ENCODE measurements at places on chromosomes 4 and X.

DNA sequence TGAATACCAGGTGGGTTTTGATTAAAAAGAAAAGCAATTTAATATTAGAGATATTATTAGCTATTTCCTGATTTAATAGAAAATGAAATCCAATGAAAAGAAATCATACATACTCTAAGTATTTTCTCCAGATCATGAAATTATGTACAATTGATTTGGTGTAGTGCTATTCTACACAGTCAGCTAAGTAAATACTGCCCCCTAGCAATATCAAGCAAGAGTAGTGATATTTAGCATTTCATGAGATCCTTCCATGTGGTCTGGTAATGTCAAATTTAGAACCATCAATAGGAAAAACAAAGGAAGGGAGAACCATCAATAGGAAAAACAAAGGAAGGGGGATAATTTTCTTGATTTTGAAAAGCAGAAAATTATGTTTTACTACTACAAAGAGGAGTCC, 114.6 kb downstream of the TBCK start:
- no peak for DNase-seq

DNA sequence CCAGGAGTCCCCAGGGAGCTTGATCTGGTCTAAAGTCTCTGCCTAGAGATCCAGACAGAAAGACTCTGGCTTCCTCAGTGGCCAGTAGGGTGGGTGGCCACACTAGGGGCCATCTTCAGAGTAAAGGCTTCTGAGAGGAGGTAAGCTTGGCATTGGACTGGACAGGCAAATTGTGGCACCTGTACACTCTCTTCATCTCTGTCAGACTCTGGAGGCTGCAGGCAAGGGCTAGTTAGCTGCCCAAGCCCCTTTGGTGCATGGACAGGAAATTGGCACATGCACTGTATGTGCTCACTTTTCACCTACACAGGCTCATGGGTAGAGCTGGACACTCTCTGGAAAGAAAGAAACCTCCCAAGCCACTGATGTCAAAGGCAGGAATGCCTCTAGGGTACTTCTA, 142.8 kb downstream of the PJA1 start:
- no peak for DNase-seq

DNA sequence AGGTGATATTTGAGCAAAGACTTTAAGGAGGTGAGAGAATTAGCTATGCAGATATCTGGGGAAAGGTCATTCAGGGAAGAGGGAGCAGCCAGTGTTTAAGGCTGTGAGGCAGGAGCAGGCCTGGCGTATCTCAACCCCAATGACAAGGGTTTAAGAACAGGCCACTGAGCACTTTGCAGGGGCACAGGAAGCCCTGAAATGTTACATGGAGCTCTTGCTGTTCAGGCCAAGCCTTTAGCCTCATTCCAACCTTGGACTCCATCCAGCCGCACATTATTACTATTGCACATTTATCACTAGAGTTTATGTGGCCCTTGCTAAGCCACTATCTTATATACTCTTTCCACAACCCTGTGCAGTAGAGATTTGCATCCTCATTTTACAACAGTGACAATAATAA, 114.0 kb downstream of the EFNB1 start:
- no peak for DNase-seq

- no peak for DNase-seq
These were observed 30.2 kb downstream of the RBBP7 start for GRCh38 chrX:16839852-16840460.

DNA sequence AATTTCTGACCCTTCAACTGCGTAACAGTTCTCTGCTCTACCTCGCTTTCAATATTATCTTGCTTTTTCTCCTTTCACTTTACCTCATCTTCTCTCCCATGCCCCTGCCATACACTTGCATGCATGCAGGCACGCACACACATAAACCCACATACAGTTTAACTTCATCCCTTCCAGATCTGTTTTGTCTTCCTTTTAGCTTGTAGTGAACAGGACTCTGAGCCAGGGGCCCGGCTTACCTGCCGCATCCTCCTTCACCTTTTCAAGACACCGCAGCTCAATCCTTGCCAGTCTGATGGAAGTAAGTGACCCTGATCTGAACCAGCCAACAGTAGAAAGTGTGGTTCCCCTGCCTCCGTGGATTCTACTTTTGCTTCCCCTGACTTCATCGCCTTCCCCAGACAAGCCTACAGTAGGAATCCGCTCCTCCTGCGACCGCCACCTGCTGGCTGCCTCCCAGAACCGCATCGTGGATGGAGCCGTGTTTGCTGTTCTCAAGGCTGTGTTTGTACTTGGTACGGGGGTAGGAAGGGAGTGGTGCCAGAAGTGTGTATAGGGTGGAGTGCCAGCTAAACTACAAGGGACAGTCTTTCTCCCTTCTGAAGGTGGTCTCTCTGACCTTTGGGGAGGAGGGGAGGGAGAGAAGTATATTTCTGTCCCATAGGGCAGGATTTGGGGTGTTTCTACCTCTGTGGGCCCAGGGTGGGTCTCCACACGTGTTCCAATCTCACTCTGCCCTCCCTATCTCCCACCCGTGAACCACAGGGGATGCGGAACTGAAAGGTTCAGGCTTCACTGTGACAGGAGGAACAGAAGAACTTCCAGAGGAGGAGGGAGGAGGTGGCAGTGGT, 10.7 kb downstream of the MED12 start:
- peak; percentile 37 for DNase-seq

- no peak for DNase-seq
These were observed 174.2 kb downstream of the MID1IP1 start for GRCh38 chrX:38975368-38975942.

DNA sequence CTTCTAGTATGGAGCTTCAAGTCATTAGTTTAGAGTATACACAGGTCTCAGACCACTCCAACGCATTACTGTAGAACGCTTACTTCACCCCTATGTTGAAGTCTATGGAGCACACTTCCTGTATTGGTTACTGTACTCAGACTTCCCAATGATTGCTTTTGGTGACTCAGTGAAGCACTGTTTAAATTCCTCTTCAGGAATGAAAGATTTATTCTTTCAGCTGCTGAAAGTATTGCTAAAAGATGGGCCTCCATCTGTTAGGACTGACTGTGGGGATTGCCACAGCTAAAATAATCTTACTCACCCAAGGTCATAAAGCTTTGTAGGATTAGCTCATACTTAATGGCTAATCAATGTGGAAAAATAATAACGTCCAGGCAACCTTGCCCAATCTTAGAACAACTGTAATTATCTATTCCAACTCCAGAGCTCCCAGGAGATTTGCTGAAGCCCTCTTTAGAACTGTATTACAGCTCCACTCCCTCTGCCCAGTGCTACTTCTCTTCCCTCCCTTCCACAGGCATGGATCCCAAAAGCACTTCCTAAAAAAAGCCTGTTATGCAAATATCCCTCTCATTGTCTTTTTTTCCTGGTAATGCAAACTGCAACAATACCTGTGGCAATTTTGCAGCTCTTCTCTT, 281.9 kb upstream of the HS3ST1 start:
- no peak for DNase-seq

GRCh38 chr4:169604131-169604900, 8.1 kb downstream of the NEK1 start:
- DNase-seq, result no peak

DNA sequence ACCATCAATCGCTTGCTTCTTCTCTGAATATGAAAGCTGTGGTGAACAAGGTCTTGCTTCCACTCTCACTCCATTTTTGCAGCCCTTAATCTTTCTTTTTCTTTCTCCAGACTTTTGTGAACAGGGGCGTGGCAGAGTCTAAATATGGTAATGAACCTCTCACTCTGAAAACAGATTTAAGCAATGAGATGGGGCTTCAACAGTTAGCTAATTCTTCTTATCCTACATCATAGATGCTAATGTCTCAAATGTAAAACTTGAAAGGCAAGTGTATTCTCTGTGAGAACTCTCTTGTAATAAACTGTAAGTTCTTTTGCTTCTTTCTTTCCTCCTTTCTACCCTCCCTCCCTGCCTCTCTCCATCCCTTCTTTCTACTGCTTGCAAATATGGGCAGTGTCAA, 106.5 kb upstream of the ANK2 start:
- DNase-seq, result no peak

DNA sequence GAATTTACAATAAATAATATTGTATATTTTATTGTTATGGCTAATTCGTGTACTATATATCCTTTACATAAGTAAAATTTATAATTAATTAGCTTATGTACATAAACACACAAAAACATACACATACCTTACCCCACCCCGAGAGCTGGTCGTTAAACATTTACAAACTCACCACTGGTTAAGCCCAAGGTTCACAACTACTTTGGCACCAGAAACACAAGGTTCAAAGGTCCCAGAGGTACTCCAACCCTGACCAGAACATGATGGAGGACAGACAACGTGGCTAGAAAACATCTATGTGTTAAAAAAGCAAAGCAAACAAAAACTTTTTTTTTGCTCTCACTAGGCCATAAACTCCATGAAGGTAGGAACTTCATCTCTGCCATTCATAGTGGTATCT, 37.7 kb downstream of the SLC25A5 start:
- no peak for DNase-seq

- no peak for DNase-seq
These were observed 159.7 kb upstream of the ATP6AP2 start for GRCh38 chrX:40420899-40421729.

GRCh38 chrX:118261151-118261550, 84.8 kb upstream of the WDR44 start:
- no peak for DNase-seq

- no peak for DNase-seq
These were observed 211.9 kb upstream of the KIT start for GRCh38 chr4:54445866-54446265.

DNA sequence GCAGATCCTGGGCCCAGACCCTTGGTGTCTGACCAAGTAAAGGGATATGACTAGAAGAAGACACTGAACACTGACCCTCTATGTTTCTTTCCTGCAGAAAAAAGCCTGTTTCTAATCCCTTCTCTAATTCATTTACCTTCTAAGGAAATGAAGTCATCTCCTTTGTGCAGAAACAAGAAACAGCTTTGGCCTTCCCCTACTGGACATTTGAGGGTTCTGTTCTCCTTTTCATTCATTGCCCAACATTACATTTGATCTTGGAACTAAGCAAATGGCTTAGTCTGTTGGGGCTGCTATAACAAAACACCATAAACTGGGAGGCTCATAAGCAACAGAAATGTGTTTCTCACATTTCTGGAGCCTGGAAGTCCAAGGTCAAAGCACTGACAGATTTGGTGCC, 20.0 kb downstream of the HCCS start:
- DNase-seq, result no peak

DNA sequence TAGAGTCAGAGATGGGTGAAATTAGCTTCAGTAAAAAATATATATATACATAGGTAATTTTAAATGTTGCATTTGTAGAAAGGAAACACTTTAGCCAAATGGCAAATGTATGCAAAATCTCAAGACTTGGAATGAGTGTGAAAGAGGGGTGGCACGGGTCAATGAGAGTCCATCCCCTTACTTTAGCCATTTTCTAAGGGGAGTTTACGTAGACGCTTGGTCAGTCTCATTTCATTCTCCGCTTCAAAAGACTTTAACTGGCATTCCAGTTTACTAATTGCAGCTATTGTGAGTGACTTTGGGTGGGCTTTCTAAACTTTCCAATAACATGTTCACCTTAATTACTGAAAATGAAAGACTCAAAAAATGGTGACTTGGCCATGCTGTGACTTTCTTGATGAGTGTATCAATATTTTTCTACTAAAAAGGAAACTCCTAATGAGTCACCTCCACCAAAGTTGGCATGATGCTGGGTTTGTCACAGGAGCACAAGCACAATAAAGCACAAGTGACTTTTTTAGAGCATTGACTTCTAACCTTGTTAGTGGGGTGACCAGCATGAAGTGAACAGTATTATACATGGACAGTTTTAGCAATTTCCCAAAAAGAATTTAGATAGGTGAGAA, 356.0 kb upstream of the RASGEF1B start:
- DNase-seq, result peak; percentile 12

- DNase-seq, result no peak
These were observed 400.9 kb downstream of the SH2D1A start for GRCh38 chrX:124747295-124747694.

DNA sequence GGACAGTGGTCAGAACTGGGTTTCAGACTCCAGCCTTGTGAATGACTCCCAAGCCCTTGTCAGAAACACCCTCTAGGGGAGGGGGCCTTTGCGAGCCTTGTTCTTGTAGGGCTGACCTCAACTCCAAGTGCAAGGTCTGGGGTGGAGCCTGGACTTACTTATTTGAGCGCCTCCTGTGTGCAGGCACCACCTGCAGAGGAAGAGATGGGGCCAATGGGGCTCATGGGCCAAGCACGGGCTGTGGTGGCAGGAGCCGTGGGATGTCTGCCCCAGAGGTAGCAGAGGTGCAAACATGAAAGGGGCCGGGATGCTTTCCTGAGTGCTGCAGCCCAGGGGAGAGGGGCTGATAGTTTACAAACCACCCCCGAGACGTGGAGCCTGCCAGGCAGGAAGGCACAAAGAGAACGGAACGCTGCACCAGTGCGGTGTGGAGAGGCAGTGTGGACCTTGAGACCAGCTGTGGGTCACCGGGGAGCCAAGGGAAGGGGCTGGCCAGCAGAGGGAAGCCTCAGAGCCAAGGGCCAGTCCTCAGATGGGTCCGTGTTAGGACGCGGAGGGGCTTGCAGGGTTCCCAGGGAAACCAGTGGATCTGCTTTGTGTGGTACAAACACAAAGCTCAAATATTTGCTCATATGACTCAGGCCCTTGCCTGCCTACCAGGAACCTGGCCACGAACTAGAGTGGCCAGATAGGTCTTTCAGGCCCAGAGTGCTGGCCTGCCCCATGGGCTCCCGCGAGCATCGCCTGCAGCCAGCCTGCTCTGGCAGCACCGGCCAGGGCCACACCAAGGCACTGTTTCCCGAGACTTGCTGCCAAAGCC, 8.7 kb upstream of the TADA2B start:
- no peak for DNase-seq

DNA sequence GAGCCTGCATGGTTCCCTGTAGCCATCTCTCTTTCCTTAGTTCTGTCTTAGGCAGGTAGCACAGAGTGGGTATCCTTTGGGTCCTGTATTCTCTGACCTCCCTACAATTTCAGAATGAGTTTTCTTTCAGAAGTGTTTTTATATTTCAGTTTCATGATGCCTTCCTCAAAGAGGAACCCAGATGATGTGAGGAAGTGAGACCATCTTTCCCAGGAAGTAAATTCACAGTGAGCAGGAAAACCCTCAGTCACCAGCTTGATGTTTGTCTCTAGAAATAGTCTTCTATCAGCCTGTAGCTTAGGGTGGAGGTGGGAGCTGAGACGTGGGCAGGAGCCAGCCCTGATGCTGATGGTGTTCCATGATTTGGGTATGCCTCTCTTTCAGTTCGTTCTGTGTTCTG, 16.9 kb downstream of the PLAC1 start:
- DNase-seq, result no peak

- DNase-seq, result no peak
These were observed 284.2 kb downstream of the USP46 start for GRCh38 chr4:52374877-52375276.

DNA sequence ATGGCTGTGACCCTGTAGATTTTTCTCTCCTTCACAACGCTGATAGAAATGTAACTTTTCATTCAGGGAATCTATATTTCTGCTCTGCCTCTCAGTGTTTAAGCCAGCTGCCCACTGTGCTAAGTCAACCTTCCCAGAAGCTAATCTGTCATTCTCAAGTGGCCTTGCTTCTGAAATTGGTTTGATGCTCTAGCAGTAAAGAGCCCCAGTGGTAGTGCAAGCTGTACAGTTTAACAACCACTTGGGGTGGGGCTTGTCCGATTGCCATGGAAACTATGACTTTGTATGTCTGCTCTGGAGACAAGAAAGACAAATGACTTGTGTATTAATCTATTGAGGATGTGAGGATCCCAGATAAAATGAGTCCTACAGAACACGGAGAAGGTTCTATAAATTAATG, 620.9 kb upstream of the GALNT7 start:
- DNase-seq, result no peak

- no peak for DNase-seq
These were observed 142.2 kb downstream of the HS3ST1 start for GRCh38 chr4:11286533-11286932.
